CD4-positive, alpha-beta T cell treated with Interleukin-15 for 1 hour (primary cell): ENCODE measurements at places on chromosomes 16 and 17.

- no peak for DNase-seq
Observed at GRCh38 chr17:80173916-80174315, 4.1 kb downstream of the CARD14 start.

DNA sequence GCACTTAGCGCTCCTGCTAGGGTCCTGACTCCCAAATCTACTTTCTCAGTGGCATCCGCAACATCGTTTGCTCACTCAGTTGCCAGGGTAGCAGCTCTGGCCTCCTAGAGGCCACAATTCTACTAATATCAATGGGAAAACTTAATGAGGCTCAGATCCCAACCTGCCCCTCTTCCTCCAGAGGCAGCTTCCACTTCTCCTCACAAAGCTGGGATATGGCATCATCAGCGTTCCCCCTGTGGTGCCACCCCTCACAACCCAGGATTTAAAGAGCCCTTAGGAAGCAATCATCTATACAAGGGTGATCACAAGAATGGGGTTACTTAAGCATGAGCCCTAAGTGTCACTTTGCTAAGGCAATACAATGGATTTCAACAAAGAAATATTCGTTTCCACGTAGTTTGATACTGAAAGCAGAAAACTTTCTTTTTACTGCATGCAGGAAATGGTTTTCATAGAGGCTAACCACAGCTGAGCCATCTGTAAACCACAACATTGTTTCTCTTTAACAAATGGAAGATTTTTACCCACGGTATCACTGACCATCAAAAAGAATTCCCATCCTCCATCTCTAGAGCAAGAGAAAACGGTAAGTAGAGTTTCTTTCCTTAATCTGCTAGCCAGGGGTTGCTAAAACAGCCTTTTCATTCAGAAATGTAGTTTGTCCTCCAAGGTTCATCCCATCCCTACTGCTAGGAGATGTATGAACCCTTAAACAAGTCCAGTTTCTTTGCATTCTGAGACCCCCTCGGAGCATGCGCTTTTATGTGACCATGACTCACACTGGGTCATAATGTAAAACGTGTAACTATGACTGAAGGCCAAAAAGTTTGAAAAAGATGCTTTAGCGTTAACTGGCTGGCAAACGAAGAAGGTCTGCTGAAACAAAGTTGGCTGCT is 68.3 kb upstream of the BCAR1 start:
- DNase-seq = no peak

GRCh38 chr17:83155128-83156121 is 76.0 kb downstream of the METRNL start:
- peak; percentile 81 for DNase-seq

DNA sequence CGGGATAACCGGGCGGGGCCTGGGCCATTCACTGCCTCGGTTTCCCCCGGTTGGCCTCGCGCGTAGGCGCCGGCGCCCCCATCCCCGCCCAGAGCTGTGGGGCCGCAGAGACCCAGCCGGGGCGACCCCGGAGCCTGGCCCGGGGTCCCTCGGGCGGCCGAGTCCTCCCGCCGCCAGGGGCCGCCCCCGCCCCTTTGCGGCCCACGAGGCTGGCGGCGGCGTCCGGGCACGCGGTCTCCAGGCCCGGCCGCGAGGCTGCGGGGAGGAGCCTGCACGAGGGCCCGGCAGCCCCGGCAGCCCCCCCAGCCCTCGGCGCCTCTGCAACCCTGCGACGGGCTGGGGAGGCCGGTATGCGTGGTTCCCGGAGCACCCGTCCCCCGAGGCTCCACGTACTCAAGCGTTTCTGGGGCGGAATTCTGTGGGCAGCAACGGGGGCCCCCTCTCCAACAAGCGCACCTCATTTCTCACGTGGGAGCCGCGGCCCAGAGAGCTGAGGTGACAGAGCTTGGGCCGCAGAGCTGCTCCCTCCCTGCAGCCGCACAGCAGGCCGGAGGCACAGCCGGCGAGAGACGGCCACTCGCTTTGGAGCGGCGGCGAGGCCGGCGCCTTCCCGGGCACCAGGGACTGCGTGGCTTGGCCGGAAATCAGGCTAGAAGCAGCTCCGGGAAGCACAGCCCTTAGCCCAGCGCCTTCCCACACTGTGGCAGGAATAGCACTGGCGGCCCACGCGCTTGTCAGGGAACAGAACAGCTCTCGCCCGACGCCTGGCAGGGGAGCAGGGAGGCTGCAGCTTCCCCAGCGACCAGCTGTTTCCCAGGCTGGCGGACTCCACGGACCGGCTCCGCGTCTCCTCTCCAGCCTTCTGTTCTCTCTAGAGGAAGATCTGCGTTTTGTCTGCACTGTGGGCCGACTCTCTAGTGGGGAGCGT is 867 bp upstream of the LIMD2 start:
- peak; percentile 59 for DNase-seq

- DNase-seq = no peak
Observed at GRCh38 chr17:14058051-14058450, 11.3 kb upstream of the COX10 start.

DNA sequence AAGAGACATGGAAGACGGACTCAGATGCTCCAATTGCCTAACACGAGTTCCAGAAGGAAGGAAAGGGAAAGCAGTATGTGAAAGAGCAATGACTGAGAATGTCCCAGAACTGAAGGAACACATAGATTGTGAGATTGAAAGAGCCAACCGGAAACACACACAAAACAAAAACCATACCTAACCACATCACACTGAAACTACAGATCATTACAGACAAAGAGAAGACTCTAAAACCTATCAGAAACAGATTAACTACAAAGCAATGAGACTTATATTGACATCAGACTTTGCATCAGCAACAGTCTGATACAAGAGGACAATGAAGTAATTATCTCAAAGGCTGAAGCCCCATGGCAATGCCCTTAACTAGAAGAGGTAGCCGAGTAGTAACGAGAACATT is 45.6 kb upstream of the CLEC18B start:
- no peak for DNase-seq

GRCh38 chr17:66564992-66565465 is 262.6 kb downstream of the PRKCA start:
- no peak for DNase-seq
